CD4-positive, alpha-beta T cell (primary cell): ENCODE measurements at places on chromosomes 7 and 10. TPM values are rescaled to one million over a fixed set of nuclear protein-coding genes. Genes with fewer than 3 reads are reported as not detected.

The IQUB gene
- not detected for total RNA-seq

GRCh38 chr10:26890956-26891355 lies 30.2 kb upstream of the ABI1 start:
- DNase-seq: peak; percentile 7

- no peak for DNase-seq
These were observed 336.8 kb downstream of the CCSER2 start for GRCh38 chr10:84665211-84665610.

GRCh38 chr10:66292456-66292855 lies 633.4 kb upstream of the LRRTM3 start:
- DNase-seq: no peak

DNA sequence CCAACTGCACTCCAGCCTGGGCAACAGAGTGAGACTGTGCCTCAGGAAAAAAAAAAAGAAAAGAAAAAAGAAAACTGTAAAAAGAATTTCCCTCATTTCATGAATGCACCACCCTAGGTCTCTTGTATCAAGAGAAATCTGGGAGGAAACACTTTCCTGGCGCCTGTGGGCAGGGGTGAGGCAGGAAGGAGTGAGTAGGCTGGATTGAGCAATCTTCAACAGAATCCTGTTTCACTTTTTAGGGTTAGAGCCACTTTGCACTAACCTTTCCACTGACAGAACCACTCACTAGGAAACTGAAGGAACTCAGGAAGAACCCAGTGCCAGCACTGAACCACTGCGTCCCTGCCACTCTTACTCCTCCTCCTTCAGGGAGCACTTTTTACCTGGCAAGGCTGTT lies 282.1 kb downstream of the CCDC3 start:
- no peak for DNase-seq

DNA sequence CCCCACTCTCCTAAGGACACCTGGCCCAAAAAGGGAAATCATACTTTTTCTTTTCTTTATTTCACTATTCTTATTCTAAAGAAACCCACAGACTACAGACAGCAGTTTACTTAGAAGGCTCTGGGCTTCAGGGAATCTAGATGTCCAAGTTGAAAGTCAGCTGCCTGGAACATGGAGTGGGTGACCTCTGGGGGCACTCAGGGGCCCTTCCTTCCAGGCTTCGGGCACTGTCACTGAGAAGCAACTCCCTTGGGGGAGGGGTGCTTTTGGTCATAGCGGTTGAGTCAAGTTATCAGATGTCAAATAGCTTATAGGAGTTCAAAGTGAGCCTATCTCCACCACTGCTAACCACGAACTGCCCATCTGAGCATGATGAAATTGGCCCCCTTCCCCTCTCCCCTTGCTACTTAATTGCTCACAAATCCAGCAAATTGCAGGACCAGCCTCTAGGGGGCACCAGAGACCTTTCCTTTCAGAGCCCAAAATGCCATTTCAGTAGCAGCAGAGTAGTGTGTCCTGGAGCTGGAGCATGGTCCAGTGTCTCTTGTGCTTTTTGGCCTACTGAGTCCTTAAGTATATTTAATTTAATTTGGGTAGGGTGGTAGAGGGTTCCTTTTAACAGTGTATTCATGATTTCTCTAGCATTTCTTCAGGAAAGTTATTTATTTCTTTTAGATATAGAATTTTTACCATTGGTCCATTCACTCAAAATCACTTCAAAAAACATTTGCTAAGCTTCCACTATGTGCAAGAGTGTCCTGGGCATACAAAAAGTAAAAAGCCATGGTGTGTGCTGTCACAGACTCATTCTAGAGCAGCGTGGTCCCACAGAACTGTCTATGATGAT lies 463.8 kb downstream of the KCNMA1 start:
- peak; percentile 72 for DNase-seq

DNA sequence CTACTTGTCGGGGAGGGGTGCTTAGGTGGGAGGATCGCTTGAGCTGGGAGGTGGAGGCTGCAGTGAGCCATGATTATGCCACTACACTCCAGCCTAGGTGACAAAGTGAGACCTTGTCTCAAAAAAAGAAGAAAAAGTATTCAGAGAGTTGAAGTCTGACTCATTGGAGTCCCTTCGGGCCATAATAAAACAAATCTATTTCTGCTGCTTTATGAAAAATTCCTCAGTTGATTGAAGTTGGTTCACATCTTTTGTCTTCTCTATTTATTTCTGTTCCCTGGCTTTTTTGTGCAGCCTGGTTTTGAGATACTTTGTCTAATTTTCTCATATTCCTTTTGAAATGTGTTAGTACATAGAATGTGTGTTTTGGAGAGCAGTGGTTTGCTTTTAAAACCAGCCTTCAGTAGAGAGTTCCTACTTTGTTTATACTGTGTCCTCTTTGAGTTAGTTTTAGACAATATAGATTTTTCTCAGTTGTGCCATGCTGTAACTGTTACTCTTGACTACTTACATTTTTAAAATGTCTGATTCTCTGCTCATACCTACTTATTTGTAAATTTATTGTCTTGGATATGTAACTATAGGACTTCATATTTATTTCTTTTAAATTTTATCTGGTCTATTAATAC lies 36.7 kb downstream of the LUC7L2 start:
- no peak for DNase-seq
